Common myeloid progenitor, CD34-positive (primary cell): ENCODE measurements at places on chromosomes 13 and 19.

DNA sequence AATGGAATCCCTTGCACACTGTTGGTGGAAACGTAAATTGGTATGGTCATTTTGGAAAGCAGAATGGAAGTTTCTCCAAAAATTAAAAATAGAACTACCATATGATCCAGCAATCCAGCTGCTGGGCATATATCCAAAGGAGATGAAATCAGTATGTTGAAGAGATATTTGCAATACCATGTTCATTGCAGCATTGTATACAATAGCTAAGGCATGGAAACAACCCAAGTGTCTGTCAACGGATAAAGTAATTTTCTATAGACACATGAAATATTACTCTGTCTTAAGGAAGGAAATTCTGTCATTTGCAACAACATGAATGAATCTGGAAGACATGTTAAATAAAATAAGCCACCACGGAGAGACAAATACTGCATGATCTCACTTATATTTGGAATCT lies 124.7 kb downstream of the GPC5 start:
- no peak overlapping the region for H3K4me3 ChIP-seq
- no peaks in the 10 kb centered on the region for H3K36me3 ChIP-seq
- H3K27me3 ChIP-seq = no peaks in the 10 kb centered on the region
- no peak for DNase-seq
- H3K4me1 ChIP-seq = no peaks in the 10 kb centered on the region

GRCh38 chr13:32850316-32851052 lies 165.7 kb upstream of the KL start:
- H3K36me3 ChIP-seq = no peaks in the 10 kb centered on the region
- no peaks in the 10 kb centered on the region for H3K4me1 ChIP-seq
- H3K27me3 ChIP-seq = no peaks in the 10 kb centered on the region
- no peak for DNase-seq
- H3K4me3 ChIP-seq = no peak overlapping the region
- H3K27ac ChIP-seq = no peak overlapping the region

DNA sequence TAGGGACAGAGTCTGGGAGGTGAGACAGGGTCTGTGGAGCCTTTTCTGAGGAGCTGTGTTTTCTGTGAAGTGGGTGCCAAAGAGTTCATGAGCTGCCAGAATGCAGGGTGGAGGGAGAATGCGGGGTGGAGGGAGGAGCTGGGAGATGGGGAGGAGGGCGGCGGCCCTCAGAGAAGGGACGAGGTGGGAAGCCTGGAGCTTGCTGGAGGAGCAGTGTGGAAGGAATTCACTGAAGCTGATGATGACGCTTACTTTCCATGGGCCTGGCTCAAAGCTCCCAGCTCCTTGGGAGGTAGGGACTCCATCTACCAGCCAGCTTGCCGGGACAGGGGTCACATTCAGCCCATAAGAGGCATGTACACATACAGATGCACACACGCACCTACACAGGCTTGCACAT lies 62.5 kb downstream of the MCF2L start:
- H3K4me3 ChIP-seq = no peak overlapping the region
- DNase-seq = no peak
- H3K27ac ChIP-seq = no peak overlapping the region
- no peaks in the 10 kb centered on the region for H3K36me3 ChIP-seq
- H3K4me1 ChIP-seq = peaks cover 6% of the 10 kb centered on the region

DNA sequence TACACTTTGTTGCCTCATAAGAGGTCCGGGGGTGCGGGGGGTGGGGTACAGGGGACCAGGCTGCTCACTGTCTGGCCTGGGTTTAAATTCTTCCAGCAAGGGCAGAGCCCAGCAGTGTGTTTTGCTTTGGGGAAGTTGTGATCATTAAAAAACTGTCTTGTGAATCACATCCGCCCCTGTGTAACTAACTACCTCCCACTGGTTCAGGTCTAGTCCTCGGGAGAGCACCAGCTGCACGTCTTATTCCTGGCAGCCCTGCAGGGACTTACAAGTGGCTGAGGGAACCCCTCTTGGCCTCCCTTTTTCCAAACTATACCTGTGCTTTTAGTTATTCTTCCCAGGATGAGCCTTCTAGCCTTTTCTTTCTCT lies 127.5 kb downstream of the SIPA1L3 start:
- H3K4me3 ChIP-seq = peak overlapping the region; percentile 4
- no peaks in the 10 kb centered on the region for H3K27me3 ChIP-seq
- H3K4me1 ChIP-seq = peaks cover 48% of the 10 kb centered on the region
- H3K27ac ChIP-seq = peak overlapping the region; percentile 54
- H3K36me3 ChIP-seq = no peaks in the 10 kb centered on the region
- peak; percentile 83 for DNase-seq

DNA sequence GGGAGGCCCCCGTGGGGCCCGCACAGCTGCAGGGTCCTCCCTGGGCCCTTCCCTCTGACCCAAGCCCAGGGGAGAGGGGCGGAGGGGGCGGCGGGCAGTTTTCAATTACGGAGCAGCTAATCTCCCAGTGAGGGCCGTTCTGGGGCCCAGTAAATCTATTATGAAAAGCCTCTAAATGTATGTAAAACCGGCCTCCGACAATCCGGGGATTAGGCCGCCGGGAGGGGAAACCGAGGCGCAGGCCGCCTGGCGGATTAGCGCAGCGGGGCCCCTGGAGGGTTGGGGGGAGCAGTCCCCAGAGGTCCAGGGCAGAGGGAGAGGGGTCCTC lies 25.1 kb downstream of the EFNA2 start:
- no peak overlapping the region for H3K4me3 ChIP-seq
- peaks cover 5% of the 10 kb centered on the region for H3K4me1 ChIP-seq
- no peaks in the 10 kb centered on the region for H3K36me3 ChIP-seq
- H3K27me3 ChIP-seq = no peaks in the 10 kb centered on the region
